ENCODE measurements at places on chromosomes 13 and 19.

GRCh38 chr13:90872491-90873025 is 474.9 kb upstream of the MIR17HG start:
- DNase-seq, result no peak

- no peak for DNase-seq
Measured at GRCh38 chr13:114120591-114121011, 11.8 kb downstream of the RASA3 start.

- no peak for DNase-seq
Measured at GRCh38 chr13:68257111-68257842, 1027.1 kb upstream of the PCDH9 start.

DNA sequence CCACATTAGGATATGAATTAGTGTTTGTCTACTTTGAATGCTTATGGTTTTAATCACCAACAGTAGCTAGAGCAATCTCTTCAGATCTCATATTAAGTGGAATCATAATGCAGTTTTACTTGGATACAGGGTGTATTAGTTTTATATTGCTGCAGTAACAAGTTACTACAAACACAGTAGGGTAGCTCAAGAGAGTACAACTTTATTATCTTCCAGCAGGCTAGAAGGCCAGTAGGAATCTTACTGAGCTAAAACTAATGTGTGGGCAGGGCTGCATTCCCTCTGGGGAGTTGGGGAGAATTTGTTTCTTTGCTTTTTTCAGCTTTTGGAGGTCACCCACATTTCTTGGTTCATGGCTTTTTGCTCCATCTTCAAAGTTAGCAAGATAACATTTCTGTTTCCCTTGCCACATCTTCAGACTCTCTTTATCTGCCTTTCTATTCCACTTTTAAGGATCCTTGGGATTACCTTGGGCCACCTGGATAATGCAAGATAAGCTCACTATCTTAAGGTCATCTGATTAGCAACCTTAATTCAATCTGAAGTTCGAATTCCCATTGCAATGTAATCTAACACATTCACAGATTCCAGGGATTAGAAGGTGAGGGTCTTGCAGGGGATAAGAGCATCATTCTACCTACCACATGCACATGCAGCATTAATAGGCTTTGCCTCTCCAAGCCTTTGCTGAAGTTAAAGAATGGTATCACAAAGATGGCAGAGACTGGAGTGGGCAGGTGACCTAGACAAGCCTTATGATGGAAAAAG is 134.1 kb upstream of the SLC10A2 start:
- DNase-seq, result no peak

DNA sequence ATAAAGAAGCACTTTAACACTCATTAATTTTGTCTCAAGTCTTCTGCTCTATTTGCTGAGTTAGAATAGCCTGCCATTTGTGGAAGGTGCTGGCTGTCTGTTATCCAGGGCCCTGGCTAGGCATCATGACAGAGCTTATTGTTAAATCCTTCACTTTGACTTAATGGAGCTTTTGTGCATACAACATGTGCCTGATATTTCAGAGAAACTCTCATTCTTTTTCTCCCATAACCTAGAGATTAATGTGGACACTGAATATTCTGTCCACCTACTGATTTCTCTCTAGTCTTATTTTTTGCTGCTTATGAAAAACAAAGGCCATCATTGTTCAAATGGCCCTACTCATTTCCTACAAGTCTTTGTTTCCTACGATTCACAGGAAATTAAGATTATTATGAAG is 383.1 kb upstream of the HTR2A start:
- no peak for DNase-seq

- no peak for DNase-seq
Measured at GRCh38 chr19:35512831-35513627, 420 bp downstream of the DMKN start.

Measured in activated T-cell treated with anti-CD3 and anti-CD28 coated beads, Interleukin-2, amount 50 U/mL, for 72 hours (primary cell).